ENCODE measurements at places on chromosomes 12 and 14.

DNA sequence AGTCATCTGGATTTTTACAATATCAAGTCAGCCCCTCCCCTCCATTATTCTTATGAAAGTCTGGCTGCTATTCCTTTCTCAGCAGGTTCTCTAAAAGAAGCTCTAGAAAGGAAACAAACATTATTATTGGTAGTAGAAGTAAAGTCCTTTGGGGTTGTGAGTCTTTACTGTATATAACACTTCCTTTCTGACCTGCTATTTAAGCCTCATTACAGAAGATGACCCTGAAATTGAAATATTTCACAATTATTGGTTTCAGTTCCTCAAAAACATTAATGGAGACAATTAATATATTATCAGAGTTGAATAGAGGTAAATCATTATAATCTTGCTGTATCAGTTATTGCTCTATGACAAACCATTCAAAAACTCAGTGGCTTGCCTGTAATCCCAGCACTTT, 19.3 kb downstream of the PLEKHA5 start:
- H3K27me3 ChIP-seq: no peaks in the 10 kb centered on the region
- no peak for DNase-seq
- no peak overlapping the region for H3K4me3 ChIP-seq

DNA sequence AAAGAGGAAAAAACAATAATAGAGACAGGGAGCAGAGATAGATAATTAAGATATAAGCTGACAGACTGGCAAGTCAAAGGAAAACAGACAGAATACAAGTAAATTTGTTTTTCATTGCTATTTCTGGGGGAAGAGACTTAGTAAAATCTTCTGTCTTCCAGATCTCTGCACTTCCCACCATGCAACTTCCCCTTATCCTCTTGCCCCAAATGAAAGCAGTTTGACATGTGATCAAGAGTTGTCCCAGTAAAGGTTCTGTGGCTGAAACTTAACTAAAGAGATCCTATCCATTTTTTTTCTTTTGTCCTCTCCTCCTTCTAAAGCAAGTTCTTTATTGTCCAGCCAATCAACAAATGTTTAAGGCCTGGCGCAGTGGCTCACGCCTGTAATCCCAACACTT, 1.5 kb upstream of the MLF2 start:
- H3K27ac ChIP-seq: peak overlapping the region; percentile 99
- peaks cover 5% of the 10 kb centered on the region for H3K36me3 ChIP-seq
- DNase-seq: no peak
- no peak overlapping the region for H3K4me3 ChIP-seq

DNA sequence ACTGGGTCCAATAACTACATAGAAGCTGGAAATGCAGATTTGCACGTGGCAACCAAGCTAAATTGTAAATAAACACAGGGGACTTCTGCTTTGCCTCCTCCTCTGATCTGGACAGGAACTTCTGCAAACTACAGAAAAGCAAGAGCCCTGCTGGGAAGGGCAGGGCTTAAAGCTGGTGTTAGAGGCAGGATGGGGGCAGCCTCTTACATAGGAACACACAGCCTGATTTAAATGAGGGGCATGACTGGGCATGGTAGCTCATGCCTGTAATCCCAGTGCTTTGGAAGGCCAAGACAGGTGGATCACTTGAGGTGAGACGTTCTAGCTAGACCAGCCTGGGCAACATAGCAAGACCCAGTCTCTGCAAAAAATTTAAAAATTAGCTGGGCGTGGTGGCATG, 46.7 kb downstream of the ERH start:
- peaks cover 1% of the 10 kb centered on the region for H3K27me3 ChIP-seq
- no peaks in the 10 kb centered on the region for H3K36me3 ChIP-seq
- H3K4me1 ChIP-seq: no peaks in the 10 kb centered on the region
- H3K4me3 ChIP-seq: no peak overlapping the region

DNA sequence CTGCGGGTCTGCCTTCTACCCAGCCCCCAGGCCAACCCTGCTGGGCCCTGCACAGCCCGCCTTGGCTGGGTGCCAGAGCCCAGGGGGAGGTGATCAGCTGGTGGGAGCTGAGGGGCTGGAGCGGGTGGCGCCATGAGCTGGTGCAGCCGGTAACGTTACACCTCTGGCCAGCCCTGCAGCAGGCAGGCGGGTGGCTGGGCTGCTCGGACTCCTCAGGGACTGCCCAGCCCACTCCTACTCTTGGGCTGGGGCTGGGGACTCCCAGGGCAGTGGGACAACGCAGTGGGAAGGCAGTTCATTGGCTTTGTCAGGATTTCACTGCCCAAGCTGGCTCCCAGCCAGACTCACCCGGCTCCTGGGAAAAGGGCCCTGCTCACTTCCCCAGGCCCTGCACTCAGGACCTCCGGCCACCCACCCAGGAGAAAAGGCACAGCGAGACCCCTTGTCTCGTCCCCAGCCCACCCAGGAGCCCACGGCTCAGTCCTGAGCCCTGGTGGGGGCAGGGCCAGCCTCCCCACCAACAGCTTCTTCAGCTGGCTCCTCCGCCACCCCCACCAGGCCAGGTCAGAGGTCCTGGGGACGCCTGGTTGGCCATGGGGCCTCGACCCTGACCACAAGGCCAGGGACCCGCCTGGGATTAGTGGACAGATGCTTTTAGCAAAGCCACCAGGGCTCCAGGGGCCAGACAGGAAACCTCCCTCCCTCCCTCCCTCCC, 1.0 kb downstream of the PGF start:
- no peaks in the 10 kb centered on the region for H3K4me1 ChIP-seq
- H3K27ac ChIP-seq: peak overlapping the region; percentile 50
- H3K36me3 ChIP-seq: no peaks in the 10 kb centered on the region
- peak overlapping the region; percentile 66 for H3K4me3 ChIP-seq
- no peaks in the 10 kb centered on the region for H3K27me3 ChIP-seq
- DNase-seq: peak; percentile 64

GRCh38 chr12:31324845-31325523, 966 bp downstream of the SINHCAF start:
- peak overlapping the region; percentile 72 for H3K27ac ChIP-seq
- peaks cover 35% of the 10 kb centered on the region for H3K27me3 ChIP-seq
- H3K36me3 ChIP-seq: no peaks in the 10 kb centered on the region
- H3K4me1 ChIP-seq: no peaks in the 10 kb centered on the region
- peak overlapping the region; percentile 82 for H3K4me3 ChIP-seq
- peak; percentile 72 for DNase-seq
